ENCODE measurements at places on chromosomes 2 and 18. TPM values are rescaled to one million over a fixed set of nuclear protein-coding genes. Genes with fewer than 3 reads are reported as not detected.

The IL36RN gene
- not detected for total RNA-seq

The SERPINB13 gene
- total RNA-seq: not detected

The PLGLB2 gene
- 1.3 TPM for total RNA-seq

The TDRD15 gene
- total RNA-seq: under 0.01 TPM

The CERKL gene
- total RNA-seq: not detected

The NGEF gene
- total RNA-seq: 1.5 TPM

The DLX1 gene
- total RNA-seq: under 0.01 TPM

The TUBA3D gene
- total RNA-seq: not detected
